ENCODE measurements at places on chromosomes 6 and 20.

- no peak for DNase-seq
These were observed 38.7 kb downstream of the MAP3K5 start for GRCh38 chr6:136753624-136754023.

GRCh38 chr6:155328539-155329459, 14.5 kb upstream of the TFB1M start:
- DNase-seq: no peak

- DNase-seq: no peak
These were observed 762.4 kb upstream of the SLC35B3 start for GRCh38 chr6:9197726-9198125.

DNA sequence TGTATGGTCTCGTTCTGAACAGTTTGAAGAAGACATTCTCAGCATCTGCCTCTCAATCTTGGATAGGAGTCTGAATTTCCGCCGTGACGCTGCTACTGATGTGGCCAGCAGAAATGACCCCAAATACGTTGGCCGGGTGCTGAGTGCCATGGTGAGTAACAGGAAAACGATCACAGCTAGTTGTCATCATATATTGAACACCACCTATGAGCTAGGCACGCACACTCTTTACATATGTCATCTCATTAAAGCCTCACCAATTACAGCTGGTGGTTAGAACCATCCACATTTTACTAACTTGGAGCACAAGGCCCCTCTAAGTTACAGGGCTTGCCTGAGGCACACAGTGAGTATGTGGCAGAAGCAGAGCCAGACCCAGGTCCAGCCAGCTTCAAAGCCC, 17.1 kb downstream of the TGM3 start:
- no peak for DNase-seq

- no peak for DNase-seq
These were observed 10.6 kb upstream of the FAM110A start for GRCh38 chr20:822651-823573.

Measured in urothelium cell line (cell line).